ENCODE measurements at places on chromosomes 7 and 10. TPM values are rescaled to one million over a fixed set of nuclear protein-coding genes. Genes with fewer than 3 reads are reported as not detected.

- H3K36me3 ChIP-seq: no peaks in the 10 kb centered on the region
- H3K4me1 ChIP-seq: no peaks in the 10 kb centered on the region
- H3K27ac ChIP-seq: no peak overlapping the region
Measured at GRCh38 chr10:113610631-113611601, 52.9 kb downstream of the NRAP start.

The FGF8 gene
- total RNA-seq: not detected

The KIAA1549 gene
- total RNA-seq: 9.5 TPM

- no peaks in the 10 kb centered on the region for H3K27me3 ChIP-seq
- H3K27ac ChIP-seq: peak overlapping the region; percentile 58
- DNase-seq: peak; percentile 77
- no peak overlapping the region for H3K4me3 ChIP-seq
- no peaks in the 10 kb centered on the region for H3K36me3 ChIP-seq
Measured at GRCh38 chr10:101397140-101397539, 43.2 kb downstream of the BTRC start.

GRCh38 chr10:78875331-78875877, 193.4 kb upstream of the ZMIZ1 start:
- H3K27ac ChIP-seq: no peak overlapping the region
- peaks cover 33% of the 10 kb centered on the region for H3K27me3 ChIP-seq
- DNase-seq: no peak
- no peaks in the 10 kb centered on the region for H3K4me1 ChIP-seq
- H3K36me3 ChIP-seq: no peaks in the 10 kb centered on the region

GRCh38 chr10:44749151-44749550, 162.0 kb upstream of the TMEM72 start:
- no peaks in the 10 kb centered on the region for H3K36me3 ChIP-seq
- no peak overlapping the region for H3K27ac ChIP-seq
- no peak for DNase-seq
- H3K27me3 ChIP-seq: no peaks in the 10 kb centered on the region
- H3K4me1 ChIP-seq: peaks cover 31% of the 10 kb centered on the region

The AUTS2 gene
- total RNA-seq: 0.19 TPM

The VWDE gene
- total RNA-seq: not detected

The ELOVL3 gene
- total RNA-seq: not detected

GRCh38 chr7:157678501-157678900, 341.7 kb downstream of the DNAJB6 start:
- DNase-seq: no peak
- peaks cover 29% of the 10 kb centered on the region for H3K27me3 ChIP-seq
- H3K36me3 ChIP-seq: no peaks in the 10 kb centered on the region
- no peaks in the 10 kb centered on the region for H3K4me1 ChIP-seq
- H3K27ac ChIP-seq: no peak overlapping the region
- no peak overlapping the region for H3K4me3 ChIP-seq

- no peaks in the 10 kb centered on the region for H3K36me3 ChIP-seq
- H3K4me3 ChIP-seq: no peak overlapping the region
- no peaks in the 10 kb centered on the region for H3K4me1 ChIP-seq
- no peaks in the 10 kb centered on the region for H3K27me3 ChIP-seq
- no peak overlapping the region for H3K27ac ChIP-seq
Measured at GRCh38 chr7:124552217-124552616, 213.4 kb downstream of the GPR37 start.

GRCh38 chr10:110803830-110804338, 67.8 kb upstream of the PDCD4 start:
- peak; percentile 18 for DNase-seq
- H3K4me3 ChIP-seq: no peak overlapping the region
- H3K27me3 ChIP-seq: peaks cover 34% of the 10 kb centered on the region
- no peaks in the 10 kb centered on the region for H3K36me3 ChIP-seq
- H3K27ac ChIP-seq: no peak overlapping the region

GRCh38 chr10:42987575-42987974, 89.3 kb upstream of the RET start:
- H3K36me3 ChIP-seq: no peaks in the 10 kb centered on the region
- peaks cover 12% of the 10 kb centered on the region for H3K27me3 ChIP-seq
- no peak overlapping the region for H3K27ac ChIP-seq
- no peaks in the 10 kb centered on the region for H3K4me1 ChIP-seq

DNA sequence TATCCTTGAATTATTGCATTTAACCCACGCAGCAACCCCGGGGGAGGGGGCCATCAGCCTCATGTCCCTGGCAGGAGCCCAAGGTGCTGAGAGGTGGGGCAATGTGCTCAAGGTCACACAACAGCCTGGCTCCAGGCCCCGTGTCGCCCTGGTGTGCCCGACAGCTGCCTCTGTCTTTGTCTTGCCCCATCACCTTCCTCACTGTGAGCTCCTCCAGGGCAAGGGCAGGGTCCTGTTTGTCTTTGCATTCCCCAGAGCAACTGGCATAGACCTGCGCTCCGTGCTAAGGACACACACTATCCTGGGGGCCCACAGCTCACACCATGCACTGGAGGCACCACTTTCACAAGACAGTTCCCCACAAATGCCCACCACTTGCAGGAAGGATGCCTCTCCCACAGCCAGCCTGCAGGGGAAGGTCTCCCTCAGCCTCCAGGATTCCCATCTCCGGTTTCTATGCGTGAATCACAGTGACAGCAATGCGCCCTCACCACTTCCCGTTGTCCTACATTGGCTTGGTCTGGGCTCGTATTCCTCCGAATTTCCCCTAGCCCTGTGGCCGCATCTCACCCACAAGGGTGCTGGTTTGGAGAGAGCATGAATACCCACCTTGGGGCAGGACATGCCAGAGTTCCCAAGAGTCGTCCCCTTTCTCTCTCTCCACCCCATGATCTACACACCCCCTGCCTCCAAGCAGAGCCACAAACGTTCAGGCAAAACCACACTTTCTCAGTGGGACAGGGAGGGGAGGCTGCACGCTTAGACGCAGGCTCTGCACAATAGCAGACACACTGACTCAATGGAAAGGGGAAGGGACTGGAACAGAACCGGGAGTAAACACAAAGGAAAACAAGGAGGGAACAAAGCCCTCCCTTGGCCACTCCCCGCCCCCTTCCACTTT, 10.3 kb downstream of the ITPRIP start:
- peaks cover 20% of the 10 kb centered on the region for H3K36me3 ChIP-seq
- H3K4me3 ChIP-seq: peak overlapping the region; percentile 86

- H3K4me1 ChIP-seq: peaks cover 5% of the 10 kb centered on the region
- DNase-seq: no peak
- H3K36me3 ChIP-seq: no peaks in the 10 kb centered on the region
- H3K27ac ChIP-seq: no peak overlapping the region
- H3K4me3 ChIP-seq: no peak overlapping the region
Measured at GRCh38 chr10:99519690-99520039, 13.1 kb upstream of the NKX2-3 start.

DNA sequence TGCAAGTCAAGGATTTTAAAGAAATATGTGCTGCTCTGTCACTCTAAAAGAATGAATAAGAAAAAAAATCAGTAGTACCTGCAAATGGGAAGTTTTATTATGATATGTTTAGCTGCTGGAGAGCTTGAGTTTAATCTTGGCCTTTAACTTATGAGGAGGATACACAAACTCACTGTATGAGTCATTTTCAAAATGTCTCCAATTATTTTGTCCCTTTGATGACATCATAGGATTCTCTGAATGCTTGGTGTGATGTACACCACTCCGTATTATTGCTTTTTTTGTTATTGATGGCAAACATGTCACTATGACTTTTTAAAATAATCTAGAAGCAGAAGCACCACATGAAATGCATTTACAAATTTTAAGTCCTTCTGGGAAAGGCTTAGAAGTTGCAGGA, 125.8 kb downstream of the RALA start:
- H3K4me1 ChIP-seq: peaks cover 83% of the 10 kb centered on the region
- DNase-seq: peak; percentile 78
- H3K27me3 ChIP-seq: no peaks in the 10 kb centered on the region
- peak overlapping the region; percentile 33 for H3K4me3 ChIP-seq
- H3K36me3 ChIP-seq: peaks cover 7% of the 10 kb centered on the region

GRCh38 chr10:73838827-73839226, 27.4 kb upstream of the NDST2 start:
- H3K27ac ChIP-seq: peak overlapping the region; percentile 69
- peaks cover 47% of the 10 kb centered on the region for H3K4me1 ChIP-seq
- H3K4me3 ChIP-seq: no peak overlapping the region
- H3K36me3 ChIP-seq: peaks cover 28% of the 10 kb centered on the region
- peaks cover 1% of the 10 kb centered on the region for H3K27me3 ChIP-seq

The FEZF1 gene
- total RNA-seq: not detected

DNA sequence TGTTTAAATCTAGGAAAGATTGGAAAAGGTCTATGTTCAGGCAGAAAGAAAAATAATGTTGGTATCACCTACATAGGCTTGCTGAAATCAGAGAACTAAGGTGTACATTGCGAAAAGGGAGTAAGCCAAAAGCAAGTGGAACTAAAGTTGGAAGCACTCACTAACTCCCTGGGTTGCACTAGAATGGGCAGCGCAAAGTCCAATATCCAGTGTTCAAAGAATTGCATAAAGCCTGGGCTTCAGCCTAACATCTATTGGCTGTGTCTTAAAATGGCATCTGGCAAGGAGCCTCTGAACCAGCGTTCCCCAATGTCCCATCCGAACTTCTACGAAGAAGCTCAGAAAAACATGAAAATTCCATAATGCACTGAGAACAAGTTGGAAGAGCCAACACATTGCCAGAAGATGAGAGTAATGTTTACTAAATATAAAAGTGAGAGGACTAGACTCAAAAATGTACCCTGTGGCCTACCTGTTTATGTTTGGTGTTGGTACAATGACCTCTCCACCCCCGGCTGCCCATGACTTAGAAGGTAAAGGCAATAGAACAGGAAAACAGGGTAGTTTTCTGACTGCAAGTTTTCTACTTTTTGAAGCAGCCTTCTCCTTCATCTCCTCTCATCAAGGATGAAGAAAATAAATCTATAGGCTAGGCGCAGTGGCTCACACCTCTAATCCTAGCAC, 275.9 kb upstream of the GHITM start:
- no peaks in the 10 kb centered on the region for H3K4me1 ChIP-seq
- DNase-seq: no peak
- H3K27ac ChIP-seq: no peak overlapping the region
- H3K27me3 ChIP-seq: no peaks in the 10 kb centered on the region
- H3K36me3 ChIP-seq: no peaks in the 10 kb centered on the region
- no peak overlapping the region for H3K4me3 ChIP-seq

DNA sequence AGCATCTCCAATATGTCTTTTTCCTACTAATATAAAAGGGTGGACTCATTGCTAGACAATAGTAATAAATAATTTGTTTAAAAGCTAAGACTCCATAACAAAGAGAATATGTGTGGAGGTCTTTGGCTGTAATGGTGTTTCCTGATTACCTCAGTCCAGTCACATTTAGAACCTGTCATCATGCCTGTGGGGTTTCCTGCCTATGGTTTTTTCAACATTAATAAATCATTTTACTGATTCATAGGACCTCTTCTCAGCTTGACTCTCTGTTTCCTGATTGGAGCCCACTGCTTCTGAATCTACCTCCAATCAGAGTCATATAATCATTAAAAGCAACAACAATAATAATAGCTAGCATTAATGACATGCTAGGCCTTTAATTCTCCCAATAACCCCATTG, 52.4 kb upstream of the GNAI1 start:
- no peak for DNase-seq
- peaks cover 16% of the 10 kb centered on the region for H3K4me1 ChIP-seq
- H3K27ac ChIP-seq: no peak overlapping the region
- H3K36me3 ChIP-seq: peaks cover 5% of the 10 kb centered on the region
- H3K27me3 ChIP-seq: no peaks in the 10 kb centered on the region

DNA sequence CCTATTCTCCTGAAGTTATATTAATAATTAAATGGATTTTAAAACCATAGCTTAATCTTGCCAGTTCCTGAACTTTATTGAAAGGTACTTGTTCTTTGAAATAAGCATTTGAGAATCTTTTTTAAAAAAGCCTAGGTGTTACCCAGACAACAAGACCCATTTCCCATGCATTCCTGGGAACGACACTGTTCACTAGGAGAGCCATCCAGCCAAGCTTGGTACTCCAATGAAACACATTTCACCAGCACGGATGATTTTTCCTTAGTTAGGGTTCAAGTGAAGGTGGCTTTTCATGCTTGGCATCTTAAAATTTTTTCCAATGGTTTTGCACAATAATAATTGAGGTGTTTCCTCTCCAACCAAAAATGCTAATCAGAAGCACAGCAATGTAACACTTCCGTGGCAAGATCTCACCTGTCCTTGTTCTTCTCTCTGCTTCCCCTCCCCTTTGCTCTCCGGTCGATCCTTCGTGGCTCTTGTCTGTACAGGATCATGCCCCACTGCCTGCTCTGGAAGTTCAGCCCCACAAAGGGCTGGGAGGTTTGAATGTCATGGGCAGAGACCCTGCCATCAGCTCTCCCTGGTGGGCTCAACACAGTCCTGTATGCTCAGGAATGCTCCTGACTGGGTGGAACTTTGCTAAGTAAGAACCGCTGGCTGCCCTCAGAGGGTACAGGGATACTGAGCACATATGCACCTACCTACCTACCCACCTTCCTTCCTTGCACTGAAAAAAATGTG, 69.7 kb upstream of the AQP1 start:
- peaks cover 8% of the 10 kb centered on the region for H3K27me3 ChIP-seq
- H3K36me3 ChIP-seq: no peaks in the 10 kb centered on the region
- no peak overlapping the region for H3K4me3 ChIP-seq
- no peak overlapping the region for H3K27ac ChIP-seq
- H3K4me1 ChIP-seq: peaks cover 12% of the 10 kb centered on the region

The CYP2C8 gene
- total RNA-seq: not detected

GRCh38 chr10:128128582-128128981, 2.4 kb upstream of the MKI67 start:
- no peak overlapping the region for H3K4me3 ChIP-seq
- H3K36me3 ChIP-seq: peaks cover 7% of the 10 kb centered on the region
- H3K27ac ChIP-seq: no peak overlapping the region
- no peak for DNase-seq
- peaks cover 21% of the 10 kb centered on the region for H3K27me3 ChIP-seq
- peaks cover 35% of the 10 kb centered on the region for H3K4me1 ChIP-seq

The CTAGE6 gene
- total RNA-seq: not detected

GRCh38 chr10:47195274-47195885, 104.6 kb upstream of the GDF10 start:
- no peak for DNase-seq
- peaks cover 23% of the 10 kb centered on the region for H3K27me3 ChIP-seq
- H3K4me3 ChIP-seq: no peak overlapping the region
- no peak overlapping the region for H3K27ac ChIP-seq
- no peaks in the 10 kb centered on the region for H3K4me1 ChIP-seq

The SPRN gene
- 0.36 TPM for total RNA-seq

The NACAD gene
- 8.2 TPM for total RNA-seq

DNA sequence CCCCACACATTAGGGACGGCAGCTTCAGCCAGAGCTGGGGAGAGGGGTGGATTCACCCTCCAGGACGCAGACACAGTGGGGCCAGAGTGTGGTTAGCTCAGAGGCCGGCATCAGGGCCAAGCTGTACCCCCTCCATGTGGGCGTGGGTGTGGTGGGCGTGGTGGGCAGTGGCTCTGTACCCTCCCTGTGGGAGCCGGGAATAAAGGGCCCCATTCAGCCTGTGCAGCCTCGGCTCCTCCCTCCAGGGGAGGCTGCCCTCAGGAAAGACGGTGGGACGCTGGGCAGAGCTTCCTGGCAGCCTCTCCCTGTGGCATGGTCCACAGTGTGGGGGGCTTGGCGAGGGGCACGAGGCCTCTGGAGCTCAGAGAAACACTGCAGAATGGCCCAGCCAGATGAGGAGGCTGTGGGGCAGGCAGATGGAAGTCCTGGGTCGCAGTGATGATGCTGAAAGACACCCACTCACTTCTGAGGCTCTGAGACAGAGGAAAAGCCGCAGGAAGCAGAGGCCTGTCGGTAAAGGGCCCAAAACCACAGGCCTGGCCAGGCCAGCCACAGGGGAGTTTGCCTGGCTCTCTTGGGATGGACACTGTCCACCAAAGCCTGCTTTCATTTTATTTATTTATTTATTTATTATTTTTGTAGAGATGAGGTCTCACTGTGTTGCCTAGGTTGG, 108.0 kb downstream of the SH3PXD2A start:
- H3K4me1 ChIP-seq: peaks cover 34% of the 10 kb centered on the region
- no peak overlapping the region for H3K4me3 ChIP-seq
- no peaks in the 10 kb centered on the region for H3K36me3 ChIP-seq
- H3K27ac ChIP-seq: no peak overlapping the region
- DNase-seq: no peak
- H3K27me3 ChIP-seq: peaks cover 1% of the 10 kb centered on the region
